ENCODE measurements at places on chromosomes 16 and 17. TPM values are rescaled to one million over a fixed set of nuclear protein-coding genes. Genes with fewer than 3 reads are reported as not detected.

The SLC4A1 gene
- total RNA-seq, result not detected

The MT4 gene
- not detected for total RNA-seq

The JUP gene
- total RNA-seq, result 103 TPM

The C16orf89 gene
- total RNA-seq, result not detected

The AANAT gene
- total RNA-seq, result 0.26 TPM

The ADORA2B gene
- 17.6 TPM for total RNA-seq

The PROCA1 gene
- 1.3 TPM for total RNA-seq

The OR3A2 gene
- total RNA-seq, result not detected

The FTSJ3 gene
- total RNA-seq, result 58.4 TPM

The RNF135 gene
- total RNA-seq, result 25.9 TPM

The FKBP10 gene
- total RNA-seq, result 109 TPM

The ST6GALNAC2 gene
- total RNA-seq, result 0.67 TPM

The WFDC1 gene
- not detected for total RNA-seq

The SPNS2 gene
- total RNA-seq, result 21.8 TPM

The ZNF629 gene
- total RNA-seq, result 18.0 TPM

The CIBAR2 gene
- not detected for total RNA-seq

The CPPED1 gene
- total RNA-seq, result 22.3 TPM

The TBC1D3H gene
- total RNA-seq, result not detected

The KRTAP4-4 gene
- total RNA-seq, result not detected

The SOST gene
- total RNA-seq, result not detected

The CCL16 gene
- total RNA-seq, result not detected

The KRT31 gene
- total RNA-seq, result not detected

The CMTM2 gene
- total RNA-seq, result not detected

The UTS2R gene
- not detected for total RNA-seq

The PFN1 gene
- 2,762 TPM for total RNA-seq

The SDR42E1 gene
- total RNA-seq, result 1.3 TPM

The TMIGD1 gene
- not detected for total RNA-seq

The TSPAN10 gene
- 4.7 TPM for total RNA-seq

The REXO5 gene
- total RNA-seq, result 4.6 TPM

The APOH gene
- 4.4 TPM for total RNA-seq

The NEK8 gene
- 4.7 TPM for total RNA-seq

The MGAT5B gene
- 24.6 TPM for total RNA-seq

The TRPV3 gene
- total RNA-seq, result 0.25 TPM

The SEPTIN12 gene
- not detected for total RNA-seq

The SMTNL2 gene
- 1.3 TPM for total RNA-seq

Data from A549 treated with GW870086 at 1 μM for 4 hours (cell line).